Right cardiac atrium (tissue), 5 donors: ENCODE measurements at places on chromosomes 3 and 15. TPM values are rescaled to one million over a fixed set of nuclear protein-coding genes. Genes with fewer than 3 reads are reported as not detected.

CFAP44 gene
- 3.3 TPM for total RNA-seq

PSTPIP1 gene
- 2.9 TPM for total RNA-seq

GOLGA6L7 gene
- not detected for total RNA-seq

C3orf22 gene
- not detected for total RNA-seq

MESP1 gene
- 8.0 TPM for total RNA-seq

UCN2 gene
- total RNA-seq, result not detected

PYGO1 gene
- 8.2 TPM for total RNA-seq

PCBP4 gene
- total RNA-seq, result 81.7 TPM

NECTIN3 gene
- total RNA-seq, result 16.0 TPM

ACOX2 gene
- total RNA-seq, result 41.3 TPM

ATP2B2 gene
- 0.20 TPM for total RNA-seq

TTLL13 gene
- total RNA-seq, result 0.54 TPM

PATL2 gene
- total RNA-seq, result 4.7 TPM

MYZAP gene
- 620 TPM for total RNA-seq

MYO5C gene
- 9.2 TPM for total RNA-seq

P2RY14 gene
- 0.39 TPM for total RNA-seq

GNAI2 gene
- 148 TPM for total RNA-seq

DAZL gene
- not detected for total RNA-seq

LRTM1 gene
- total RNA-seq, result not detected

GUCA1C gene
- total RNA-seq, result not detected

GXYLT2 gene
- 37.4 TPM for total RNA-seq

STX19 gene
- total RNA-seq, result 0.28 TPM

SRGAP3 gene
- 6.8 TPM for total RNA-seq

TMPRSS7 gene
- total RNA-seq, result not detected

MED12L gene
- total RNA-seq, result 0.82 TPM

LINGO1 gene
- total RNA-seq, result 12.1 TPM

SLC9C1 gene
- total RNA-seq, result 0.69 TPM

TTC21A gene
- 3.4 TPM for total RNA-seq

TRH gene
- not detected for total RNA-seq

SLC12A8 gene
- 0.62 TPM for total RNA-seq

C2CD4A gene
- total RNA-seq, result not detected

MAP6D1 gene
- total RNA-seq, result 2.5 TPM

PPM1L gene
- 31.7 TPM for total RNA-seq

C3orf33 gene
- total RNA-seq, result 8.4 TPM

SLC6A1 gene
- 2.6 TPM for total RNA-seq

FOXB1 gene
- not detected for total RNA-seq

LDHAL6B gene
- total RNA-seq, result not detected

KBTBD13 gene
- total RNA-seq, result 3.2 TPM

AGBL1 gene
- not detected for total RNA-seq

CASR gene
- total RNA-seq, result not detected

SELENOK gene
- 115 TPM for total RNA-seq

CCR9 gene
- total RNA-seq, result not detected

SPATA16 gene
- total RNA-seq, result not detected

FRMD4B gene
- total RNA-seq, result 28.5 TPM

SLC9A9 gene
- total RNA-seq, result 9.9 TPM
